ENCODE measurements at places on chromosomes 2 and 18.

DNA sequence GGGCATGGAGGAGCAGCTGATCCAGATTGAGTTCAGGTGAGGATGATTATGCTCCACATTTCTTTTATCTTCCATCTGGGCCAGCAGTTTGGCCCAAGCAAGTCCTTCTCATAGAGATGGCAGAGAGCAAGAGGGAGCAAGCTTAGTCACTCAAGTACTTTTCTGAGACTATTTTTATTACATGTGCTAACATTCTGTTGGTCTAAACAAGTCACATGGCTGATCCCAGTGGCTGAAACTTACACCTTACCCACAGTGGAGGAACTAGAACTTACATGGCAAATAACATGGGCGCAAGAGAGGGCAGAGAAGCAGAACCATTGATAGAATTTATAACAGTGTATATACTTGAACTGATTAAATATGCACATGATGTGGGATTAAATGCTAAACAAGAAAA is 105.7 kb downstream of the KYNU start:
- DNase-seq: no peak

- DNase-seq: no peak
These were observed 431.9 kb upstream of the HS6ST1 start for GRCh38 chr2:128750328-128751165.

GRCh38 chr2:20378891-20379519 is 28.4 kb upstream of the PUM2 start:
- DNase-seq: no peak

DNA sequence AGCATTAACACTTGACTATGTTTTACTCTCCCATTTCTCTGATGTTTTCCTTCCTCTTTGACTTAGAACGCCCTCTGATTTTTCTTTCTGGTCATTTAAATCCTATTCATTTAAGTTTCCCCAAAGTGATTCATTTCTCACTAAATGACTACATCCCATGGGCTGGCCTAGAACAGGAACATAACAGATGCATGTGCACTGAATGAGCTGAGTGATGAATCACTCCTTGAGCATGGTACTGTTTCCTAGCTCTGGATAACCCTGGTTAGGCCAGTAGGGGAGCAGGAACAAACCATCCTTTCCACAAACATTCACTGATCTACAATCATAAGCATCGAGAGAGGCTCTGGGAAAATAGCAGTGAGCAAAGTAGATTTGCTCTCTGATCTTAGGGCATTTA is 221.9 kb upstream of the SETBP1 start:
- DNase-seq: no peak

GRCh38 chr2:100039291-100039980 is 103.0 kb downstream of the AFF3 start:
- no peak for DNase-seq

DNA sequence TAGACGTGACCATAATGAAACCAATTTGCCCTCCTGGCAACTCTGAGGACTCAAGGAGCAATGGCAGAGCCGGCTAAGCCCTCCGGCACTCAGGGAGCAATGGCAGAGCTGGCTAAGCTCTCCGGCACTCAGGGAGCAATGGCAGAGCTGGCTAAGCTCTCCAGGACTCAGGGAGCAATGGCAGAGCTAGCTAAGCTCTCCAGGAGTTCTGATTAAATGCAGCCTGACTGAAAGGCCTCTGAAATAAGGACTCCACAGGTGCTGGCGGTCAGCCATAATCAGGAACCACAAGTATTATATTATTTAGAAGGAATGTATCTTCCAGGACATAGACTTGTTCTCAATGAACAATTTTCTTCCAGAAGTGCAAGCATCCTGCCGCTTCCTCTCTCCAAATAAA is 65.2 kb downstream of the C2orf76 start:
- no peak for DNase-seq

- no peak for DNase-seq
These were observed 13.9 kb downstream of the ANTXR1 start for GRCh38 chr2:69026691-69027459.

- DNase-seq: no peak
These were observed 69.6 kb downstream of the EML4 start for GRCh38 chr2:42238644-42239288.

- DNase-seq: no peak
These were observed 24.8 kb upstream of the GBX2 start for GRCh38 chr2:236193026-236193425.

- DNase-seq: no peak
These were observed 228.6 kb downstream of the CLIP4 start for GRCh38 chr2:29343830-29344229.

Data from stimulated activated CD4-positive, alpha-beta T cell treated with anti-CD3 and anti-CD28 coated beads, Interleukin-15, amount 100 ng/mL, for 48 hours (primary cell).